HAP-1 (cell line): ENCODE measurements at places on chromosomes 16 and 17.
A peak's percentile ranks its signal among the peaks of the same experiment; 100 is the strongest.

- no peak for DNase-seq
Measured at GRCh38 chr17:58082341-58082869, 814 bp upstream of the DYNLL2 start.

DNA sequence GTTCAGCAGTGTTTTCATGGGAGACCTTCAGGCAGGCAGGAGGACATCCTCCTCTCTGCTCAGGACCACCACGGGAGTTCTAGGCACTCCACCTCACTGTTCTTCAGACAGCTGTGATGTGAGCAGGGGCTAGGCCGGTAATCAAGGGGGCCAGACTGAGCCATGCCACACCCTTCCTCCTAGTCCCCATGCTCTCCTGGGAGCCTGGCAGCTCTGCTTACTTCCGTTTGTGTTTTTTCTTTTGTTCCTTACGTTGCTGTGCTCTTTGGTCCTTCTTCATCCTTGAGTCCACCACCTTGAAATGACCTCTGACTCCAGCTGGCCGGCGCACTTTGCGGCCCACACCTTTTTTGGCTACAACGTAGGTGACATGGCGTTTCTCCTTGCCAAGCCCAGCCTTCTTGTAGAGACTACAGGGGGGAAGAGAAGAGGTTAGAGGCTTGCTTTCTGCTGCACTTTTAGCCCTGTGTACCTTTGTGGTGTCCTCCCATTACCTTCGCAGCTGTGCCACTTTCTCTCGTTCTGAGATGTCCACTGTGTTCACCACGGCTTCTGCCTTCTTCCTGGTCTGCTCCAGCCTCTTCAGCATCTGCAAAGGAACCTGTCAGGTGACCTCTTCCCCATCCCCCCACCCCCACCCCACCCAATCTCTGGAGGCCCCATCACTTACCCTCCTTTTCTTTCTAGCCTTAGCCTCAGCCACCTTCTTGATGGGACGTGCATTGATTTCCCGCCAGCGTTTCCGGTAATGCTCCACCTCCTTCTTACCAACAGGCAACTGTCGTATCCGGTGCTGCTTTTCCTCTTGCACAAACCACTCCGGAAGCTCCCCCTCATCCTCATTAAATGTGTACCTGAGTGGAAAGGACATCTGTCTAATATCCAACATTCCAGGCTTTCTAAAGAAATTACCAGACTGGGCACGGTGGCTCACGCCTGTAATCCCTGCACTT, 7.4 kb upstream of the PSMC5 start:
- DNase-seq: no peak

DNA sequence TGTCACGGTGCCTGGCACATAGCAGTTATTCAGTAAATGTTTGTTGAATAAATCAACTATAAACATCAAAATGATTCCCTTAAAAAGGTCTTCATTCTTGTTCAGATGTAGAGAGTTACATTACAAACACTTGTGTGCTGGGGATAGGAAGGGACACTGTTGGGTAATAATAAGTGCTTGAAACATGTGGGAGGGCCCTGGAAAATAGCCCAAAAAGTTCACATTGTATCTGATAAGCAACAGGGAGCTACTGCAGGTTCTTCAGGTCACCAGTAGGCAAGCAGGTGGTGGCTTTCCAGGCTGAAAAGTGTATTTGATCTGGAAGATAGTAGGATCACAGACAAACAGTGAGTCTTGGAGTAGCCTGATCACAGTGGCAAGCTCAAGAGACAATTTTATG, 19.0 kb upstream of the ZNF652 start:
- DNase-seq: no peak

DNA sequence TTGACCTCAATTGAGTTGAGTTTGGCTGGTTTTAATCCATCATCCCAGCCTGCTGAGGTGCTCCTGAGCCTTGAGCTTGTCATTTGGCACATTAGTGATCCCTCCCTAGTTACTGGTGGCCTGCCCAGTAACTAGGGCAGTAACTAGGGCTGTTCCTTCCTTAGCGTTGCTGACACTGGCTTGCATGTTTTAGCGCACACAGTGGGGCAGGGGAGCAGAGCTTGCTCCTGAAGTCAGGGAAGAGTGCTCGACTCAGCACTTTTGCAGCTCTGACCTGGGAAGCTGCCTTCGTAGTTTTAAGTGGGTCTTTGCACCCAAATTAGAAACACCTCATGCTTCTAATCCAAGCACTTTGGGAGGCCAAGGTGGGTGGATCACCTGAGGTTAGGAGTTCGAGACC, 15.7 kb downstream of the CCDC42 start:
- DNase-seq: no peak

DNA sequence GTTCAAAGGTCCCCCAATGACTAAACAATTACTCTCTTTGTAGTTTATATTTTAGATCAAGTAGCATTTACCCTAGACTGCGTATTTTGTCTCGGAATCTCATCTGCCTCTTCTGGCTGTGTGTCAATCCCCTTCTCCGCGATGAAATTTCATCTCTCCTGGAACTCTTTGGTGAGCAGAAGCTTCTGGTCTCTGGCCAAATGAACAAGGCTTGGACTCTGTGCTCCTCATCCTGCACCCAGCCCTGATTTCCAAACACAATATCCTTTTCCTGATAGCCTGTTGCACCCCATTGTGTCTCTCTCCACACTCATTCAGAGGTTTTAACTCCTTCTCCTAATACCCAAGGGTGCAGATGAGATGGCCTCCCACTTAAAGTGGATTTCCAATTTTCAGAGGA, 609.4 kb upstream of the CDH5 start:
- DNase-seq: no peak

- DNase-seq: peak; percentile 31
Measured at GRCh38 chr17:9473711-9474110, 101.9 kb downstream of the STX8 start.

- no peak for DNase-seq
Measured at GRCh38 chr17:13736916-13737315, 135.2 kb upstream of the HS3ST3A1 start.

DNA sequence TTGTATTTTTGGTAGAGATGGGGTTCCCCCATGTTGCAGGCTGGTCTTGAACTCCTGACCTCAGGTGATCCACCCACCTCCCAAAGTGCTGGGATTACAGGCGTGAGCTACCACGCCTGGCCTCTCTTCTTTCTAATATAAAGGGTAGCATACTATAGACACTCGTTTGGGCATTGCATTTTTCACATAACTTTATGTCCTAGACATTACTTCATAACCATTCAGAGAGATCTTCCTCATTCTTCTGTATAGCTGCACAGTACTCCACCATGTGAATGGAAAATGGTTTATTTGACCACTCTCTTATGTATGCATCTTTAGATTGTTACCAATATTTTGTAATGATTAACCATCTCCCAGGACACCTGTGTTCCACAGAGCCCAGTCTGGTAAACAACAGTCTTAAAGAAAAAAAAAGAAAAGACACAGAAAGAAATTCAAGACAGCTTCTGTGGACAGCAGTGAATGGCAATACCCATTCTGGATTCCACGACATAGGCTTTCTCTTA, 42.1 kb downstream of the TK2 start:
- no peak for DNase-seq

DNA sequence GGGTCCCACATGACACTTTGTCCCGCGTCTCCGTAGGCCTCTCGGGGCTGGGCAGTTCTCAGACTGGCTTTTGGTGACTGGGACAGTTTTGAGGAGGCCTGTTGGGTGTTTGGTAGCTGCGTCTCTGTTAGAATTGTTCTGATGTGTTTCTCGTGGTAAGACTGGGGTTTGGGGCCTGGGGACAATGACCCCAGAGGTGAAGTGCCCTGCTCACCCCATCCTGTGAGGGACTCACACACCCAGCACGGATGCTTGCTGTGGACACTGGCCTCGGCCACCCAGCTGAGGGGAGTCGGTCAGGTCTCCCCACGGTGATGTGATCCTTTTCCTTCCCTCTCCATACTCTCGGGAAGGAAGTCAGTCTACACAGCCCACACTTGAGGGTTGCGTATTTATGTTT, 50.3 kb downstream of the METRNL start:
- no peak for DNase-seq

GRCh38 chr16:56551796-56552738, 12.8 kb upstream of the MT4 start:
- no peak for DNase-seq

- peak; percentile 3 for DNase-seq
Measured at GRCh38 chr17:28475151-28475900, 1.9 kb downstream of the SLC13A2 start.

DNA sequence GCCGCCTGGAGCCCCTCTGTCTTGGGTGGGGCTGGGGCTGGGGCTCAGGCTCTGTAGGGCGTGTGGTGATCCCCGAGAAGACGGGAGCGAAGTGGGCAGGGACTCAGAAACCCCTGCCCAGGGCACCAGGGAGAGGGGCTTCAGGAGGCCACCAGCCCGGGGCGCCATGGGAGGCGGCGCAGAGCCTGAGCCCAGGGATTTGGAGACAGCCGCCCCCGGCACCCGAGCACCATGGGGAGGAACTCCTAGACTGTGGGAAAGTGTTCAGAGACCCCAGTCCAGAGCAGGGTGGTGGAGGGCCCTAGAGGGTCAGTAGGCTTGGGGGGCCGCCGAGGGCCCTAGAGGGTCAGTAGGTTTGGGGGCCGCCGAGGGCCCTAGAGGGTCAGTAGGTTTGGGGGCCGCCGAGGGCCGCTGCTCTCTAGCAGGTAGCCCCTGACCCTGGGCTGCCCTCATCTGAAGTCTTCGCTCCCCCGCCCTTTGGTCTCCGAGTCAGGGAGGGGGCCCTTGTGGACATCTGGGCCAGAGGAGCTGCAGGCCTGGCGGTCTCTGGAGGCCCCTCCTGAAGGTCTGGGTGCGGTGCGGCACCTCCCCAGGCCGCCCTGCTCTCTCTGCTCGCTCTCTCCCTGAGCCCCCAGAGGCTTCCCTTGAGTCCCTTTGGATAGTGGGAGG, 734 bp downstream of the ARHGDIG start:
- no peak for DNase-seq
